ENCODE measurements at places on chromosomes 2 and 18.
A peak's percentile ranks its signal among the peaks of the same experiment; 100 is the strongest.

DNA sequence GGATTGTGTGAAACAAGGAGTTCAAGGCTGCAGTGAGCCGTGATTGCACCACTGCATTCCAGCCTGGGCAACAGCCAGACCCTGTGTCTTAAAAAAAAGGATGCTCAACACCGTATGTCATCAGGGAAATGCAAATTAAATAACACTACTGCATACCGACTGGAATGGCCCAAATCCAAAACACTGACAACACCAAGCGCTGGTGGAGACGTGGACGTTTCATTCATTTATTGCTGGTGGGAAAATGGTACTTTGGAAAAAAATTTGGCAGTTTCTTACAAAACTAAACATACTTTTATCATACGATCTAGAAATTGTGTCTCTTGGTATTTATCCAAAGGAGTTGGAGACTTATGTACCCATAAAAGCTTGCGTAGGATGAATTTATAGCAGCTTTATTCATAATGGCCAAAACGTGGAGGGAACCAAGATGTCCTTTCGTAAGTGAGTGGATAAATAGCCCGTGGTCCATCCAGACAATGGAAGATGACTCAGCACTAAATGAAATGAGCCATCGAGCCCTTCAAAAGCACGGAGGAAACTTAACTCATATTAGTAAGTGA lies 24.2 kb downstream of the NEU4 start:
- DNase-seq: no peak

GRCh38 chr18:69400976-69401225 lies 213 bp downstream of the DOK6 start:
- no peak for DNase-seq

DNA sequence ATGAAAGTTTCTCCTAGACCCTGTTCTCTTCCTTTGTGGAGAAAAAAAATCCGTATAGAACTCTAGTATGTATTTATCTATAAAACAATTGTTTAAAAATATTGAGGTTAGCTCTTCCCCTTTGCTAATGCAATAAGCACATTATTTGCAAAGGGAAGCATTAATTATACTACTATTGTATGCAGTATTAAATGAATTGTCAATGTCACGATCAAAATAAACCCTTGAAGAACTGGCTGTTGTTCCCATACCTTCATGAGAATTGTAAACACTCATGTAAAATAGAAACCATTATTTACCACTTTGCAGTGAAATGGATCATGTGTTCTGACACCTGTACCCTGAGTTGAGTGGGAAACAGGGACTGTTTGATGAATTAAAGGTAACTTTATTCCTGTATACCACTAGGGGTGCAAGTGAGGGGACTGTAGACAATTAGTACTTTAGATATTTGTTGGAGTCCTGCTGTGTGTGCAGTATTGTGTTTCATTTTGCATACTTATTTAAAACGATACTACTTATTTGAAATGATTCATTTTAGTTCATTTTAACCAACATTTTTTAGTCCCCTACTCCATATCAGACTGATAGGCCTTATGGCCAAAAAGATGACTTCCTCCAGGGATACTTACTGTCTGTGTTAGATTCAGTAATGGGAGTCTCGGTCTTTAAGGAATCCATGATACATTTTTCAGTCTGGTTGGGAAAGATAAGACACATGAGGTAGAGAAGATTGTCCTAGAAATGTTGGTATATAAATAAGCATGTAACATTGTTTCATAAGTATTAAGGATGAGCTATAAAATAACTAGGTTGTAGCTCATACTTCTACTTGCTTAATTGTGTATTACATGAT lies 7.9 kb downstream of the PKP4 start:
- peak; percentile 24 for DNase-seq

DNA sequence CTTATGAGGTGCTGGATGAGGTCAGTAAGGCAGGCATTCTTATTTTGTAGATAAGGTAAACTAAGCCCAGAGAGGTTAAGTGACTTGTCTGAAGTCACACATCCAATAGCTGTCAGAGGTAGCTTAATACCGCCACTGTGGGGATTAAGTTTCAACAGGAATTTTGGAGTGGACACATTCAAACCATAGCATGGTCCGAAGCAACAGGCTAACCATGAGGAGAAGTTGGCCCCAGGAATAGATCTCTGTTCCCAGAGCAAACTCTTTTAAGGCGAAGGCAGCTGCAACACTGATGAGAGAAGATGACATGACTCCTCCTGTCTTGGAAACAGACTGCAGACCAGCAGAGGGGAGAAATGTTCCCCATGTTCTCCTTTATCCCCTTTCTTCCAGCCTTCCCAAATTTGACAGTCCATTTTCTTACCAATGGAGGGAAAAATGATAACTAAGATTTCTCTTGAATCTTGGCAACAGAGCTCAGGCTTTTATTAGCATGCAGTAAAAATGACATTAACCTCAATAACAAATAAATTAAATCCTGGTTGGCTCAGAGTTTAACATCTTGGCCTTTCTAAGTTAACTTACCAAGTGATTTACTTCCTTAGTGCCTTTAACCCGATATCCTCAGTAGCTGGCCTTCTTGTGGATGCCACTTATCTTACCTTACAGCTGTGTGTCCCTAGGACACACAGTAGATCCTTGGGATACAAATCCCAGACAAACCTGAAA lies 67.9 kb upstream of the STPG4 start:
- no peak for DNase-seq

DNA sequence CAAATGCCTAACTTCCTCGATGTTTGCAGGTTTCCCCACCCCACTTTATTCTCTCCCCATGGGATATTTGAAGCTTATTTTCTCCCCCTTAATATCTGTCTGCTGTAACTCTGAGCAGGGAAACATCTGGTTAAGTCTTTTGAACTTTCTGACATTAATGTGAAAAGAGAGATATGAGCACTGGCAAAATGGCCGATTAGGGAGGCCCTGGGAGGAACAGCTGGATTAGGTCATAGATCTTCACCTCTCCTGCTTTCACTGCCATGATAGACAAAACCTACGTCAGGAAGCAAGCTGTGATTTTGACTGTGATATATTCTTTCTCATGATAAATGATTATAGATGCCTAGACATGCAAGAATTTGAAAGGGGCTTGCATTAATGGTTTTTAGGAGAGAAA lies 43.6 kb downstream of the LYPD6B start:
- DNase-seq: no peak

- no peak for DNase-seq
Observed at GRCh38 chr2:16026816-16027501, 86.6 kb downstream of the MYCN start.

GRCh38 chr2:234650911-234651310 lies 154.0 kb upstream of the ARL4C start:
- DNase-seq: no peak

DNA sequence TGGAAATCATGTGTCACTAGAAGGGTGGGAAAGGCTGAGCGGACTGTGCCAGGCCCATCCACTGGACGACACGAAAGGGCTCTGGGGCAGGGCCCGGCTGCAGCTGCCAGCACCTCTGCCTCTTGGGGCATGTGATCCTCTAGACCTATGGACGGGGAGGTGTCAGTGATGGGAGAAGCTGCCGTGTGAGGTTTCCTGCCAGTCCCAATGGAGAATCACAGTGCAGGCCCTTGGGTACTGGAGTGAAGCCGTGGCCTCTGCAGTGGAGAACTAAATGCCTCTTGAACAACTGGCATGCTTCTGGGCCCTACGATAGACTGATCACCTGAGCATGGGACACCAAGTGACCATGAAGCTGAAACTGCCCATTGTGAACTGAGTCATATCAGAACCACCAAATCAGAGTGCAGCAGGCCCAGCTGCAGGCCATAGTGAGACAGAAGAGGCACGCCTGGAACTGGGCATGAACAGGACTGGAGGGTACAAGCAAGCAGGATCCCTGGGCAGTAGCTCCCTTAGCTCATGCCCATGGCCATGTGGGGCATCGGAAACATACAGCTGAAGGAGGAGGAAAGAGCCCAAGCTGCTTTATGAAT lies 18.8 kb upstream of the RHOB start:
- DNase-seq: no peak

GRCh38 chr2:33038799-33039198 lies 92.0 kb downstream of the LTBP1 start:
- DNase-seq: no peak

GRCh38 chr2:212484563-212485080 lies 54.0 kb downstream of the ERBB4 start:
- no peak for DNase-seq

DNA sequence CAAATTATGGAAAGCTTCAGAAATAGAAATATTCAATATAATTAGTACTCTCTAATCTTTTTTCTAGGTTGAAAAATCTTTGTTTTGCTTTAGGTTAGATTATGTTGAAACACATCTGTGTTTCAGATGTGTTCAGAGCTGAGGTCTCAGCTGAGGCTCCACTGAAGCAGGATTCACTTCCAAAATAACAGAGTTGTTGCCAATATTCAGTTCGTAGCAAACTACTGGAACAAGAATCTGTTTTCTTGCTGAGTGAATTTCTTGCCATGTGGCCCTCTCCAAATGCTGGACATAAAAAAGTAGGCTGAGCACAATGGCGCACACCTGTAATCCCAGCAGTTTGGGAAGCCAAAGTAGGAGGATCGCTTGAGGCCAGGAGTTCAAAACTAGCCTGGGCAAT lies 8.7 kb downstream of the PHOSPHO2 start:
- no peak for DNase-seq

GRCh38 chr2:155021618-155022017 lies 323.1 kb downstream of the KCNJ3 start:
- no peak for DNase-seq

DNA sequence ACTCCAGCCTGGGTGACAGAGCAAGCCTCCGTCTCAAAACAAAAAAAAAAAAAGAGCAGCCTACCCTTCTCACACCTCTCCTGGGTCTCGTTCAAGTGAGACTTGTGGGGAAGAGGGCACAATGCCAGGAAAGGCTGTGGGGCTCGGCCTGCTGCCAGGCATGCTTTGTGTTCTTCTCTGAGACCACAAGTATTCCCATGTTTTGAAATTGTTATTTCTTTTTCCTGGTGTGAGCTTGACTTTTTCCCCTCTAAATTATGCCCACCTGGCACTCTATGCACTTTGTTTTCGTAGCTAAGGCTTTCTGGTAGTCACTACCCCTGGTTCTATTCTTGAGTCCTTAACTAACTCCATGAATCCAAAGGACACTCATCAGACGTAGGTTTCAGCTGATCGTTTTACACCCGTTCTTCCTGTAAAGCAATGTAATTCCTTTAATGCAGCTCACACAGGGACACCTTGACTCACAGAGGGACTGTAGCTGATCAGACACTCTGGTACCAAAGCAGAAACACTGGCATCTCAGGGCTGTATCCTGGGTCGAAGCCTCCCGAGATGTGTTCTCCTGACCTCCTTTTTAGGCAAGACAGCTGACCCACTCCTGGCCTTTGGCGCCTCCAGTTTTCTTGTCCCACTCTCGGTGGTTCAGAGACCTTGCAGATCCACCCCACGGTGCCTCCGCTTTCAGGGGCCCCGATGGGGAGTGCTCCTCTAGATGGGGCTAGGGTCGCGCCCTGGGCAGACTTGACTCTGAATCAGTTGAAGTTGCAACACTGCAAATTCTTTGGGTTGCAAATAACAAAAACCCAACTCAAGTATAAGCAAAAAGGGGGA lies 193.3 kb upstream of the AGAP1 start:
- DNase-seq: no peak

GRCh38 chr2:20538308-20539132 lies 91.6 kb downstream of the RHOB start:
- DNase-seq: no peak

DNA sequence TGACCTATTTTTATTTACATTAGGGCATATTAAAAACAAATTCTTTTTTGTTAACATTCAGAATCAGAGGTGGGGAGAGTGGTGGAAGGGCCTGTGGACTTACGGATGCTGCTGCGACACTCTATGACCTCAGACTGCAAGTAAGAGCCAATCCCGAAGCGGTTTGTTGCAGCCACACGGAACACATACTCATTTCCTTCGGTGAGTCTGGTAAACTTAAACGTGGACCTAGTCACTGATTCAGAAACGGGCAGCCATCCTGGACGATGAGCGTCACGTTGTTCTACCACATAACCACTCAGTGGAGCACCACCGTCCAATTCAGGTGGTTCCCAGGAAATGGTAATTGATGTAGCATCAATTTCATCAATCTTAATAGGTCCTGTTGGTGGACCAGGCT lies 61.9 kb downstream of the PLEKHA3 start:
- no peak for DNase-seq

DNA sequence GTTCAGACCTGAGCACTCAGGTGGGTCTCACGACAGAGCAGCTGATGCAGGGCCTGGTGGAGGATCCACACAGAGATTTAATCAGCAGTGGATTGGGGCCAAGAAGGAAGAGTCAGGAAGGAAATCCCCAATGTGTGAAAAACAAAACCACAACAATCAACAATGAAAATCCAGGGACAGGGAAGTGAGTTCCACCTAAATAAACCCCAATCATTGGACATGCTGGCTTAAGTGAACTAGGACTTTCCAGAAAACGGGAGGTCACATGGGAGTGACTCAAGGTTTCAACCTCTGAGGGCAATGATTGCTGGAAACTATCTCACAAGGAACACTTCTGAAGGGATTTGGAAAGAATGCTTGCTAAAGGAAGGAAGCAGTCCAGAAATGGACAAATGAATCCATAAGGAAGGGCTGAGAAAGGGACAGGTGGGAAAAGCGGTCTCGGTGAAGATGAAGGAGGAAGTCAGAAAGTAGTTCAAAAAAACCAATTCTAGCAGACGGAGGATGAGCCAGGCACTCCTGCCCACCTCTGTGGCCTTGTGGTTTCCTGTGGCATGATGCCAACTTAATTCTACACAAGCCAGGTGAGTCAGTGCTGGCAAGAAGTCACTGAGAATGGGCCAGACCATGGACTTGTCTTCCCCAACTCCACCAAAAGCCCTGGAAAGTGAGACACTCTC lies 15.4 kb upstream of the XDH start:
- no peak for DNase-seq

DNA sequence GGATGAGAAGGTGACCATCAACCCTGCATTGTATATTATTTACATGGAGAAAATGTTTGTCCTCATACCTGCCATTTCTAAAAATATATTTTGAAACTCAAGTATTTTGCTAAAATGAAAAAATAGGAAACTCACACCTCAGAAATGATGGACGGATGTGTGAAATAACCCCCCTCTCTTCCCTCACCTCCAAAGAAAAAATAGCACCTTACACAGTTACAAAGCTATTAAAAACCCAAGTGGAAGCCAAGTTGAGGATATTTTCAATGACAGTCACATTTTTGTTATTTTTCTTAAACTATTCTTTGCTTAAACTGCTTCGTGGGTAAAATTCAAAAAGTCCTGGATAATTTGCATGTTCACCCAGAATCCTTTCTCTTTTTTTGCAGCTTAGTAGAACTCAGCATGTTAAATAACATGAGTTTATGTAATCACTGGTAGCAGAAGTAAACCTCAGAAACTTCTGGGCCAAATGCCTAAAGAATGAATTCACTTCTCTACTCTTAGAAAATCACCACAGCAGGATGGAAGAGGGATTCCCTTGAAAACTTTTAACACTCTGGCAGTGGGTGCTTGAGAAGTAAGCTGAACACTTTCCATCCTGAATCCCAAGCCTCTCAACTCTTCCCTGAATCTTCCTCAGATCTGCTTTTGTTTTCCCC lies 768 bp downstream of the DSC1 start:
- DNase-seq: no peak

Measured in AML-193 (cell line).